ENCODE measurements at places on chromosomes 4 and X.

DNA sequence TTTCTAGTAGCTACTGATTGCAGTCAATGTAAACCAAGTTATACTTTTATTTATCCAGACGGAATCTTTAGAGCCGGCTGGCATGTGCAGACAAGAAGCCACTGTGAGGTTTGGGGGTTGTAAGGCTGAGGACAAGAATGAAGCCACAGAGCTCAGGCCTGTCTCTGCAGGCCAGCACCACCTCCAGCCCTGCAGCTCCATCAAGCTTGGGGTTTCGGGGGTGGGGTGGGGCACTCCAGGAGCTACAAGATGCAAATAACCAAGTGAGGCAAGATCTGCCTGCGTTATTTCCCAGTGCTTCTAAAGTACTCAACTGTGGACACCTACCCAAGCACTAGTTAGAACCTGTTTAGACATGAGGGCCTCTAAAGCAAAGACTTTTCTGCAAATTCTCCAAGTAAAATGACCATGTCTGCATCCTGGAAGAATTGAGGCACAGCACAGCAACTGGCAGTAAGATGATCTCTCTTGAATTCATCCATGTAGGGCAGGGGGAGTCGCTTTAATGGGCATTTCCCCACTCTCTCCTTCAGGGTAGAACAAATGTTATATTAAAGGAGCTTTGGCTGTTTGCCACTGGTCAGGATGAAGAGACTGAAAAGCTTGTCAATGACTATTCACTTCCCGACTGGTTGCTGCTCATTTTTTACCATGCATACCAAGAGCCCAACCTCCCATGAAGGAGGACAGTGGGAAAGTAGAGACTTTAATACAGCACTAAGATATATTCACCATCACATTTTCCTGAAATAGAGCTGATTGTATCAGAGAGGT is 222.5 kb downstream of the MGST2 start:
- DNase-seq: no peak

DNA sequence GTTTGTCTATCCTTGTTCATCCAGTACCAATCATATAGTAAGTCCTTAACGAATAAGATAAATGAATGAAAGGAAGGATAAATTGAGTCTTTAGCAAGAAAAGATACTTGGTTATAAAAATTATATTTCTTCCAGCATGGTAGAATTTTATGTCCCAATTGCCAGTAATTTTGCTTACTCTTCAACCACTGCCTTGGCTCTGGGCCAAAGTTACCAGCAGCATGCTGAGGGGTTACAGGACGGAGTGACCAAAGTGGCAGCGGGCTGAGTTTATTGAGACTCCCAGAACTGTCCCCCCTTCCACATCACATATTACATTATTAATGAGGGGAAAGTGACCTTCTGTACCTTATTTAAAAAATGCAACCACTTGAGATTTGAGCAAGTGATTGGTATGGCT is 121.7 kb downstream of the RASGEF1B start:
- no peak for DNase-seq

- DNase-seq: no peak
Observed at GRCh38 chr4:148330161-148330560, 112.1 kb downstream of the NR3C2 start.

GRCh38 chr4:125303821-125304220 is 10.9 kb upstream of the FAT4 start:
- no peak for DNase-seq
